ENCODE measurements at places on chromosomes 1 and 21. TPM values are rescaled to one million over a fixed set of nuclear protein-coding genes. Genes with fewer than 3 reads are reported as not detected.

Gene LCE3D
- not detected for polyA plus RNA-seq

Gene KRTAP19-3
- polyA plus RNA-seq: not detected

- no peak for DNase-seq
Measured at GRCh38 chr1:18249631-18250030, 142.0 kb downstream of the IGSF21 start.

DNA sequence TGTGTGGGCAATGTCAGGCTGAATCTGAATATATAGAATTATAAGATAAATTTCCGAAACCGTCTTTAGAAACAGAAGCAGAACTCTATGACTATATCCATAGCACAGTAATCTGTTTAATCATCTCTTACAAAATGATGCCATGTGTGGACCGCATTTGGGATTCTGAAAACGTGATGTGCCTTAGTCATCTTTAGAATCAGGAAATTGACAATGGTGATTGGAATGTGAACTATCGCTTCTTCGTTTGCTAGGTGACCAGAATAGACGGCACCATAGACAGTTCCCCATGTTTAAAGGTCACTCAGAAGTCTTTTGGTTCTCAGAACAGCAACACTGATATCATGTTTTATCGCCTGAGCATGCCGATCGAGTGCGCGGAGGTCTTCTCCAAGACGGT is 300.3 kb downstream of the ZP4 start:
- no peak for DNase-seq

DNA sequence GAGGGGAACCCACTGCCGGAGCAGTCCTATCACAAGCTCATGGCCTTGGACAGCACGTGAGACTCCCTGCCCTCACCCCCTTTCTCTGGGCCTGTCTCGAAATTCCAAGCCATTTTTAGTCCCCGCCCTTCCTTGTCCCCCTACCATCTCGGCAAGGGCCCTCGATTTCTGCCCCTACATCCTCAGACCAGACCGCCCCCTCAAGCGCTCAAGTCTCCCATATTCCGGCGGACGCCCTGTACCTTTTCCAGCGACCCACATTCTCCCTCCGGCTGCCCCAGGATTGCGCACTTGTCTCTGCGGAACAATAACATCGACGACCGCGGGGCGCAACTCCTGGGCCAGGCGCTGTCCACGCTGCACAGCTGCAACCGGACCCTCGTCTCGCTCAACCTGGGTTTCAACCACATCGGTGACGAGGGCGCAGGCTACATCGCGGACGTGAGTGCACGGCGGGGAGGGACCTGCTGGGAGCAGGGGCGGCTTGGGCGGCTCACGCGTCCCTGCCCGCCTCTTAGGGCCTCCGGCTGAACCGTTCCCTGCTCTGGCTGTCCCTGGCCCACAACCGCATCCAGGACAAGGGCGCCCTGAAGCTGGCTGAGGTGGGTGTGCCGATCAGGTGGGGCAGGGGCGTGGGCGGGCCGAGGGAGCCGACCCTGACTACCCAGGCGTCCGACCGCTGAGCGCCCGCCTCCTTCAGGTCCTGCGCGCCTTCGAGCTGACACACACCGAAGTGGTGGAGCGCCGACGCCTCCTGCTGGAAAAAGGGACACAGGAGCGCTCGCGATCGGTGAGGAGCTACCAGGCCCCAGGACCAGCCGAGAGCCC is 7.0 kb downstream of the LRRC71 start:
- peak; percentile 76 for DNase-seq

- DNase-seq: no peak
Measured at GRCh38 chr1:22387919-22388580, 63.6 kb upstream of the ZBTB40 start.

DNA sequence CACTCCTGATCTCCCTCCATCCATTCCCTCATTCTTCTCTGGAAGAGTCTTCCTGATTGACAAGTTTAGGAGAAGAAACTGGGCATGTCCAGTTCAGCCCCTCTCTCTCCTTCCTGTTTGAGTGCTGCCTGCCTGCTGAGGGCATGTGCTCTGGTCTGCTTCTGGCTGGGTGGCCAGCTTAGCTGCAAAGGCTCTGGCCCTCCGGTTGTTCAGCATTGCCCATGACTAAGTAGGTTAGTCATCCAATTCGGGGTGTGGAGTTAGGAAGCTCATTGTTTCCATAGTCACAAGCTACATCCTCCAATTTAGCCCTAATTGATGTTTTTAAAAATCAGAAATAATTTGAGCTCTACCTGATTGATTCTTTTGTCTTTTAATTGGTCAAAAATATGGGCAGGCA is 25.6 kb upstream of the PLA2G2E start:
- DNase-seq: no peak

- no peak for DNase-seq
Measured at GRCh38 chr1:10900691-10901090, 104.2 kb upstream of the CASZ1 start.

Measured in heart right ventricle (tissue), 16 donors.